Activated naive CD8-positive, alpha-beta T cell treated with anti-CD3 and anti-CD28 coated beads for 36 hours (primary cell): ENCODE measurements at places on chromosomes 1 and 21.

DNA sequence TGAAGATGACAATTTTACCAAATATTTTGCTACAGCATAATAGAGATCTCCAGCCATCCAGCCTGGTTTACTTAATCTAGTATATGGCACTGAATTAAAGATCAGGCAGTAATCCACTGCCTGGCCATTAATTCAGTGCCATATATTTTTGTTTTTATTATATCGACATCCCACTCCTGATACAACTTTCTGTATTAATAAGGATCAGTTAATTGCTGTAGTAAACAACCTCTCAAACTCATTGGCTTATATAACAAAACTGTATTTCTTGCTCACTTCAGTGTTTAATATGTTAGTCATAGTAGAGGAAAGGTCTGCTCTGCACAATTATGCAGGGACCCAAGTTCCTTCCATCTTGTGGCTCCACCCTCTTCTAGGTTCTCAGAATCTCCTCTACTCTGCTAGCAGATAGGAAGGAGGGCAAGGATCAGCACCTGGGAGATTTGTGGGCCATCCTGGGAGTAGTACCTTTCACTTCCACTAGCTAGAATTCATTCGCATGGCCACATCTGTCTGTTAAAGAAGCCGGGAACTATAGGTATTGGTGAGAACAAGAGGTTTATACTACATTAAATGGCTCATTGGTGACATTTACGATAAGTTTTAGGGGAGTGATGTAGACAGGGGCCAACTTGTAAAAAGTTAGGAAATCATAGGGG, 3.6 kb upstream of the ZDHHC18 start:
- DNase-seq = no peak

GRCh38 chr1:51320967-51321923, 9.1 kb downstream of the TTC39A start:
- no peak for DNase-seq

GRCh38 chr21:28380241-28380640, 612.4 kb downstream of the LTN1 start:
- DNase-seq = no peak

GRCh38 chr21:34802180-34802899, 133.5 kb downstream of the CLIC6 start:
- no peak for DNase-seq

DNA sequence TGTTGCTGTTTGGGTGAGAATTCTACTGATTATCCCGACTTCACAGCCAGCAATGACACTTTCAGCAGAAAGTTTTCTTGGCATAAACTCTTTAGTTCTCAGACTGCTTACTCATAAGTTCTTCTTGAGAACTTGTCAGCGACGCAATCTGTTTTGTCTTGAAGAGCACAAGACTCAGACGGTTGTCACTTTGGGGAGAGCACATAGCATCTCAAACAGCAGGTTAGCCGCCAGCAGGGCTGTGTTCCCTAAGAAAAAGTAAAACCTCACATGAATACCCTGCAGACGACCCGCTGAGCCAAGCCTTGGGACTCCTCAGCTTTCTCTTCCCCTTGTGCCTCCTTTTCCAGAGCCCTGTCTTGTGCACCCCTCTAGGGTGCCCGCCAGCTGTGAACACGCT, 11.4 kb downstream of the AGMAT start:
- no peak for DNase-seq

DNA sequence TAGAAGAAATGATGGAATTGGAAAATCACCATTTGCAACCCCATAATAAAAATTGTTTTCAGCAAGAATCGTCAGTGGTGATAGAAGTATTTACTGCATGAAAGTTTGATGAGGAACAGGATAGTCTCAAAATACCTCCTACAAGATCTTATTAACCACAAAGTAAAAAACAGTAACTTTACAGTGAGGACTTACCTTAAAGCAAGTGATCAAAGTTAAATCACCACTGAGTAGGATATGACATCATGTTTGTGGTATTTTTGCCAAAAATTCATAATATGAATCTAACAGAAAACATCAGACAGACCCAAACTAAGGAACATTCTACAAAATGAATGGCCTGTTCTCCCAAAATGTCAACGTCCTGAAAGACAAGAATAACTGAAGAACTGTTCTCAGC, 19.9 kb downstream of the ALDH9A1 start:
- DNase-seq = no peak

- DNase-seq = no peak
Measured at GRCh38 chr1:234154320-234155251, 218.7 kb upstream of the COA6 start.

DNA sequence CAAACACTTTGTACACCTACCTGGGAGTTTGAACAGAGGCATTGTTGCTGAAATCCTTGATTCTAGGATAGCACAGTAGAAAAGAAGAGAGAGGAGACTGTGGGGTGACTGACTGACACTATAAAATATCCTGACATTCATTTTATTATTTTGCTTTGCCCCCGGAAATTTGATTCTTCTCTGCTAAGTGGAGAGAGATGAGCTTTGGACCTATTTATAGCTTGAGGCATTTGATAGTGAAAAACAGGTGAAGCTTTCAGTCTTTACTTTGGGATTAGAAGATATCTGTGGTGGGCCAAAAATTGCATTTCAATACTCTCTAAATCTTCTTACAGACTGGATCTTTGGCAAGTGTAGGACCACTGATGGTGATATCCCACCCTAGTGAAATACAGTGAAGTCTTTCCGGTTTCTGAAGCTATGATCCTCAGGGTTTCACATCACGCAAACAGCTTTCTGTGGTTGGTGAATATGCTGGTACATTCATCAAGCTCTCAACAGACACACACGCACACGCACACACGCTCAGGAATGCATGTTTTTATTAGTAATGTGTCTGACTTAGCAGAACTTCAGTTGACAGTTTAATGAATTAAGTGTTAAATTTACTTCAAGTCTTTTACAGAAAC, at the start of gene AMPD1:
TSS of gene AMPD1 (minus strand) at position 117 of the 629 bp plus-strand sequence. CDS start at position 42, 75 bp downstream.
- no peak for DNase-seq

DNA sequence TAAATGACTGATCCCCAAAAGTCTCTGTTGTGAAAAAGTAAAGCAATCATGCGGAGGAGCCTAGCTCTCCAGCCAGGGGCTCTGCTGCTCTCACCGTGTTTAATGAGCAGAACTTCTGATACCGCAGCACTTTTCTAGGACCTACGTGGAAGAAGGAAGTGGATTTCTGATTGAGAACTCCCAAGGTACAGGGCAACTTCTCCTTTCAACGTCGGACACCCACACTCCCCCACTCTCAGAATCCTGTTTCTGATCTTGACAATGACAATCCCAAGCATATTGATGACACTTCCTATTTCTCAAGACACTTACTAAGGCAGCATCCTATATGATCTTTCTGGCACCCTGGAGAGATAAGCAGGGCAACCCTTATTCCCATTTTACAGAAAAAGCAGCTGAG, 78.4 kb downstream of the PROX1 start:
- no peak for DNase-seq

DNA sequence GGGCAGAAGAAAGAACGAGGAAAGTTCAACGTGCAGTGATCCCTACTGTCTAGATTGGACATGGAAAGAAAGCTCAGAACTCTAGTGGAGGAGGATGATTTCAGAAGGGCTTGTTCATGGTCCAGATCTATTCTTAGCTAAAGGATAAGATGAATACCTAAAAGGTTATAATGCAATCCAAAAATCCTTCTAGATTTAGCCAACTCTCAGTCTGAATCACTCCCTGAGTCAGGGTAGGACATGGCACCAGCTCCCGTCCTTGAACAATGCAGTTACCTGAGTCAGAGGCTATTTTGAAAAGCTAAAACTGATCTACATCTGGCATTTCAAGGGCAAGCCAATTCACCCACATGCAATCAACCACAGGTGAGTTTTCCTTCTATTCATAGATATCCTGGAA, 38.8 kb upstream of the HIVEP3 start:
- no peak for DNase-seq

DNA sequence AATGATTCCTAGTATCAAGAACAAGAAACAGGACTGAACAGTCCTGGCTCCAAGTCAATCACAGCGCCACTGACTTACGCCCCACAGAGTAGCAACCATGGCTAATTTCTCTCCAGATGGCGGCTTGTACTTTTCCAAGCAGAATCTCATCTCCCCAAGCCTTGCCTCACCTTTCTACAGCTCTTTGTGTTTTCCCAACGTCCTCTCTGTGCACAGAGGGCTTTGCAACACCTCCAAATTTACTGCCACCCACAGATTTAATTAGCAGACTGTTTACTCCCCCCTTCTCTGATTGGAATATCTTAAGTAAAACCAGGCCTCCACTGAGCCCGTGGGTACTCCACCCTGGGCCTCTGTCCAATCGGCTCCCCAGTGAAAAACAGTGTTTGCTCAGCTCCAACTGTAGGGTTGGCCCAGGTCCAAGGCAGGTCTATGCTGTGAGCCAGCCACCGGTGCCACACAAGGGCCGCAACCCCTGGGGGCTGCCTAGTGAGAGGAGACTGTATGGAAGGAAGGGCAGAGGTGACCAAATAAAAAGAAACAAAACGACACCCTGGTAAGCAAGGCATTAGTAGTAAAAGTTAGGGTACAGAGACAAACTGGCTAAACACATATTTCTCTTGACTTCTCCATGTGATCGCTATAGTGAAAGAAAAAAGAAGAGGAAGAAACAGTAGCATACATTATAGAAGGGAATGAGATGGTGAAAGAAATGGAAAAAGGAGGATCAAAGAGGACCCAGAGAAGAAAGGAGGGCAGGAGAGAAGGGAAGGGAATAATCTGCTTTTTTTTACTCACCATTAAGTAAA, 128.4 kb upstream of the SOD1 start:
- no peak for DNase-seq

GRCh38 chr1:186634511-186634910, 45.7 kb downstream of the PTGS2 start:
- DNase-seq = no peak

DNA sequence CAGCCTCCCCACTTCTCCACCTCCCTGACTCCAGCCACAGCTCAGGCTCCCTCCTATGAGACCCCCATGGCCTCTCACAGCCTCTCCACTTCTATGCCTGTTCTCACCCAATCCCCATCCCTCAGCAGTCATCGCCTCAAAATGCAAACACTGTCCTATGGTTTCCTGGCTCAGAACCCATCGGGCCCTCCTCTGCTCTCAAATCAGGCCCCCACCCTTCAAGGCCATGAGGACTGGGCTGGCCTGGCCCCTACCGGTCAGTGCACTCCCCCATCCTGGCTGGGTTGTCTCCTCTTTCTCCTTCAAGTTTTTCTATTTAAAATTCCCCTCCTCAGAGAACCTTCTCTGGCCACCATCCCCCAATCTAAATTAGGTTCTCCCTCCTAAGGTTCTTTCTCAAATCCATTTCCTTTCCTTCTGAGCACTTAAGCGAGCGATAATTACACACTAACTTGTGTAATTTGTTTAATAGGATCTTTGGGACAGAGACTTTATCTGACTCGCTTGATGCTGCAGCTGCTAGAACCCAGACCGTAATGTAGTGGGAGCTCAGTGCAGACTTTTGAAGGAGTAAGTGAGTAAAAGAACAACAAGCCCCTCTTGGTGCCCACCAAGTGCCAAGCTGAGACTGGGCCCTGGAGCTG, 347.2 kb downstream of the MATN1 start:
- DNase-seq = no peak

DNA sequence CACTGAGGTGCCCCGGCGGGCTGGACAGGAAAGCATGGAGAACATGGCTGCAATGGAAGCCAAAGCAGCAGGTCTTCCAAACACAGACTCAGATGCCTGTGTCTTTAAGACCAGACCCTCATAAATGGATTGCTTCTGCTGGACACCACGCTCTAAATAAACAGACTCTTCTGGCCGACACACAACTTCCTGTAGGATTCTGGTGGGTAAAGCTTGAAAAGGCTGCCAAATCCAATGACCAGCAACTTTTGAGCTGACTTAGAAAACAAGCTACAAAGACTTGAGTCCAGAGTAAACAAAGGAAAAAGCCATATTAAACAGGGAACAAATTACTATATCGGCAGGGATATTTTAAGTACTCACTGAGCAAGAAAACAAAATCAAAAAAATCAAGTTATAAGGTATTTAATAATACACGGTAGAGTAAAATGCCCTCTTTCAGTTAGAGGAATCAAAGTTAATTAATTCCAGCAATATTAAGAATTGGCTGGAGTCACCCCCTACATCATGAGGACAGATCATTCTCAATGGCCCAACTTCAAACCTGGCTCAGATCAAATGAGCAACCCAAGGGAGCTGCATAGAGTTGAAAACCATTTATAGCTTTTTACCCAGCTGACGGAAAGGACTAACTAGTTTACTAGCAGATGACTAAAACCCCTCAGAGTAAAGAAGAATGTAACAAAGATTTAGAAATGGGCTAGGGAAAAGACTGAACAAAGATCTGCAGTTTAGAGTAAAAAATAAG, 102.4 kb downstream of the TGFBR3 start:
- DNase-seq = no peak

- DNase-seq = no peak
Measured at GRCh38 chr1:109882288-109883245, 28.1 kb upstream of the CSF1 start.

DNA sequence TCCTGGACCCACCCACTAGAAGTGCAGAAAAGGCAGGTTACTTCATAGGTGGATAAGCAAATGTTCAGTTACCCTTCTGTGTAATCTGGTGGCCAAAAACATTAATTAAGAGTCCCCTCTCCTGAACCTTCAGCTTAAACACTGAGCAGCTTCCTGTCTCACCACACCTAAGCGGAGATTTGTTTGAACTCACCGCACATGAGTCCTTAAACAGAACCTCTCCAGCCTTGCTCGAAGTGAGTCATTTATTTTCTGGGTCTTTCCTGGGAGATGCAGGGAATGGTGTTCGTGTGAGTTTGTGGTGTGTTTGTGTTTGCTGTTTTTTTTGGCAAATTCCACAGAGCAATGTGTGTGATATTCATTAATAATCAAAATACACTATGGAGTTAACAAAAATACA, 7.6 kb upstream of the FNBP1L start:
- DNase-seq = no peak

GRCh38 chr1:189706594-189706993, 771.1 kb downstream of the BRINP3 start:
- DNase-seq = no peak

DNA sequence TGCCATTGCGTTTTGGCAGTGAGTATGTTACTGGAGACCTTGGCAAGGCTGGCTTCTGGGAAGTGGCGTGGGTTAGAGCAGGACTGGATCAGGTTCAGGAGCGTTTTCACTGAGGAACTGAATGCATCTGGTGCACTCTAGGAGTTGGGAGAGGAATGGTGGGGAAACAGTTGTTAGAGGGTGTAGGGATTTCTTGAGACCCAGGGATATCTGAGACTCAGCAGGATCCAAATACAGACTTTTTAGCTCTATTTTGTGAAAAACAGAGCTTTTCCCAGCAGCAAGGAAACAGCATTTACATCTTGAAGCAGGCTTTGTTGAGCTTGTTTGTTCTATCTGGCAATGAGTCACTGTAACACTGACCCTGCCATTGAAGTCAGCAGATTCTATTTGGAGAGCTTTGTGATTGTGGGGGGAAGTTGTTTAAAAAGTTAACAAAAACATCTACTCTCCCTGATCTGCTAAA, 56.9 kb upstream of the NRIP1 start:
- DNase-seq = no peak
